ELF-1 (cell line): ENCODE measurements at places on chromosomes 13 and 19.
A peak's percentile ranks its signal among the peaks of the same experiment; 100 is the strongest.

DNA sequence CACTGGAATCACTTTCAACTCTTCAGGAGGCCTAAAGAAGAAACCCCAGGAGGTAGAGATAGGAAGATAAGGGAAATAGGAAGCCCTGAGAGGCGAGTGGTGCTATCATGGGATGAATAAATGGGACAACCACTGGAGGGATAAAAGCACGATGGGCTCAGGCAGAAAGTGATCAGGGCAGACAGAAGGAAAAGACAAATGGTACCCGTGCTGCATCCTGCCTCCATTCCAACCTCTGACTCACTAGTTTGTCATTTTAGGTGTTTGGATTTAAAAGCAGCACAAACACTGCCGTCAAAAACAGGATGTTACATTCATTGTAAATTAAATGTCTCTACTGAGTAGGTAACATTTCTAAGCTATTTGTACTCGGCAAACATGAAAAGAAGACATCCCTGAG, 314.3 kb upstream of the HTR2A start:
- DNase-seq = peak; percentile 48

GRCh38 chr13:89684896-89685295, 1662.6 kb upstream of the MIR17HG start:
- DNase-seq = no peak

- DNase-seq = no peak
Measured at GRCh38 chr13:102774591-102775520, 1.3 kb upstream of the TEX30 start.

- no peak for DNase-seq
Measured at GRCh38 chr13:43196750-43197370, 173.5 kb downstream of the DNAJC15 start.

- DNase-seq = peak; percentile 66
Measured at GRCh38 chr13:99980201-99980823, 1.3 kb upstream of the ZIC2 start.

GRCh38 chr13:76293751-76294150, 592.5 kb downstream of the KCTD12 start:
- no peak for DNase-seq

- no peak for DNase-seq
Measured at GRCh38 chr19:34403784-34404108, 453 bp upstream of the PDCD2L start.

DNA sequence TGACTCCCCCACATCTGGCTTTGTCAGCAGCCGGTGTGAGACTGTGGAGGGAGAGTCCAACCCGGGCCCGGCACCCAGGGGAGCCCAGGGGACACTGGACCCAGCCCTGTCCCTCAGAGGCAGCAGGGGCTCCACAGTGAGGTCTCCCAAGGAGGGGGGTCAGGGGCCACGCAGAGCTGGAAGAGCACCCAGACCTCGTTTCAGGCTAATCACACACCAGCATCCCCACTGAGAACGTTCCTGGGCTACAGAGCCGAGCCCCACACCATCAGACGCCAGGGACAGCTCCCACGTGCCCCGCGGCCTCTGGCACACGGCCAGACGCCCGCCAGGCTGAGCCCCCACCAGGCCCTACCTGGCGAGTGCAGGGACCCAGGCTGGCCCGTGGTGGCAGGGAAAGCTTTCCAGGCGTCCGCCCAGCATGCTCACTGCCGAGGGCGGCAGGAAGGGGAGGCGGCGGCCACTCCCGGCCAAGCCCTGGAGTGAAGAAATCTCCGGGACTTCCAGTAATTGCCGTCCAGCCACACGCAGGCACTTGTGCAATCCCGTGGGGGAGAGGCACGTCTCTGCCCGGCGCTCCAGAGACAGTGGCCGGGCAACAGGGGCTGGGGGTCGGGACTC, 19.2 kb downstream of the SBNO2 start:
- DNase-seq = no peak

DNA sequence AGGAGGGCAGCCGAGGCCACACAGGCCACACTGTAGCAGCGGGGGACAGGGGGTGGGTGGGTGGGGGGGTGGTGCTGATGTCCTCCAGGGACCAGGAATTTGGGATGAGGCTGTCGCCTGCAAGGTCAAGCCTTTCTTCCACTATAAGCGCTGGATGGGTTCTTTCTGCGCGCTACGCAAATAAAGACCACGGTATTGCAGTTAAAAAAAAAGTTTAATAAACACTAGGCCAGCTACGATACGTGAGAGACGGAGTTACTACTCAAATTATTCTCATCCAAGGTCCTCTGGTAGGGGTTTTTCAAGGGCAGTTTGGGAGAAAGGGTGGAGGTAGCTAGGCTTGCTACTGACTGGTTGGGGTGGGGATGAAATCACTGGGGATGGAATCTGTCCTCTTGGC, 508 bp upstream of the ZNF44 start:
- DNase-seq = no peak

DNA sequence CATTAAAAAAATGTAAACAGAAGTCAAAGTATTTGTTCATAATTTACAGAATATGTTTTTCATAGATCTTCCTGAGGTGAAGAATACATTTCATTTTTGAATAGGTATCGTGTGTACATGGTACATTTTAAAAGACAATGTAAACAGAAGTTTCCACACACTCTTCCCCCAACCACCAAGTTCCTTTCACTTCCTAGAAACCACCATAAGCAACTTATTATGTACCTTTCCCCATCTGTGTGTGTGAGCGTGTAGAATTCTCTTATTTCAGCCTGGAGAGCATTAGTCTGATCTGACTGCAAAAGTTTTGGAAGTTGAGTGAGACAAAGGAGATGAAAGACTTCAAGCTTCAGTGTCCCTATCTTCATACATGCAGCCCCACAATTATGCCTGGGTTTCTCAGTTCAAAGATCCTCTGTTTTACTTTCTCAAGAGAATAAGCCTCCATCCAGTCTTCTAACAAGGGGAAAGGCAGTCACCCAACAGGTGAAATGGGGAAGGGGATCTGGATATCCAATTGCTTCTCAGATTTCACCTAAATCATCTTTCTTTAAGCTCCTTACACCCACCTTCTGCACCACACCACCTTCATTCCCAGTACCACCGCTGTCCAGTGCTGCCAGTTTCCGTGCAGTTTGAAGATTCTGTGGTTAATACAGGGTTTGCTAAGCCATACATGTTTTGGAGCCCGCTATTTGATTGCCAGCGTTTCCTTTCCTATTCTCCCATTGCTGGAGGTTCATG, 2.1 kb downstream of the TEX30 start:
- no peak for DNase-seq

- peak; percentile 93 for DNase-seq
Measured at GRCh38 chr19:47446534-47447469, 24.9 kb downstream of the SLC8A2 start.

GRCh38 chr13:110306960-110307766, at the start of the genes COL4A1 and COL4A2:
COL4A1 (minus strand) TSS chr13:110307157; CDS start chr13:110307027, 130 bp downstream.
COL4A2 (plus strand) TSS chr13:110307284; CDS start chr13:110307904, 620 bp downstream.
- DNase-seq = peak; percentile 74

DNA sequence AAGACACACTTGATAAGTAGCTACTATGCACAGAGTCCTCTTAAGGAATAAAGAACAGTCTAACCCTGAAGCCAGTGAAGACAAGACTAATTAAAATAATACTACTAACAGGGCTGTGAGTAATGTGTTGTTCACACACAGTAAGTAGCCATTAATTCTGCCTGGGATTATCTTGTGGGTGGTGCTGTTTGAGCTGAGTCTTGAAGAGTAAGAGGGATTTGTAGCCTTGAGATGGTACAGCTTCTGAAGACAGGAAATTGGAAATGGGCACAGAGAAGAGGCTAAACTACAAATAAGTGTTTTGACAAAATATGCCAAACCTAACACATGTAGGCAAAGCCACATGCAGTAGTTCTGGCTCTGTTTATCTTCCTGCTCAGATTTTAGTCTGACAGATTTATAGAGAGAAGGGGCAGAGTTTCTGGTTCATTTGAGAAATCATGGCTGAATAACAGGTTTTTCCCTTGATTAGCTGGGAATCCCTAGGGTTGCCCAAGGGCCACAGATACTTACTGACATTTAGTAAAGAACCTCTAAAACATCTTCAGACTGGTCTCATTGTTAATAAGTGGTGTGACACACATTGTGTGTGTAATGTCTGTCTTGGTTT, 38.0 kb downstream of the ITGBL1 start:
- DNase-seq = no peak

DNA sequence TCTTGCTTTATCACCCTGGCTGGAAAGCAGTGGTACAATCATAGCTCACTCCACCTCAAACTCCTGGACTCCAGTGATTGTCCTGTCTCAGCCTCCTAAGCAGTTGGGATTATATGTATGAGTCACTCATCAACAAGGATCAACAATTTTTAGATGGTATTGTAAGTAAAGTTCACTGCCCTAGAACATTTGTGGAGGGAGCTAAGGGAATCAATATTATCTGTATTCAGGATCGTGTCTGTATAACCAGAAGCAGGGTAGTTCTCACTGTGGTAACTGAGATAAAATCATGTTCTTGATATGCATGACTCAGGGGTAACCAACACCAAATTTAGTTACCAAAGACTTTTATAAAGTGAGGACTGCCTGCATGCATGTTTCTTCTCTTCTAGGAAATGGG, 27.0 kb downstream of the ZMYM5 start:
- DNase-seq = no peak

- no peak for DNase-seq
Measured at GRCh38 chr13:111948811-111949210, 118.1 kb upstream of the SOX1 start.

GRCh38 chr13:80083081-80083852, 257.7 kb downstream of the SPRY2 start:
- no peak for DNase-seq

- DNase-seq = peak; percentile 39
Measured at GRCh38 chr19:677201-677600, 1.0 kb downstream of the FSTL3 start.

- DNase-seq = no peak
Measured at GRCh38 chr19:39325778-39326665, 5.4 kb upstream of the LRFN1 start.

DNA sequence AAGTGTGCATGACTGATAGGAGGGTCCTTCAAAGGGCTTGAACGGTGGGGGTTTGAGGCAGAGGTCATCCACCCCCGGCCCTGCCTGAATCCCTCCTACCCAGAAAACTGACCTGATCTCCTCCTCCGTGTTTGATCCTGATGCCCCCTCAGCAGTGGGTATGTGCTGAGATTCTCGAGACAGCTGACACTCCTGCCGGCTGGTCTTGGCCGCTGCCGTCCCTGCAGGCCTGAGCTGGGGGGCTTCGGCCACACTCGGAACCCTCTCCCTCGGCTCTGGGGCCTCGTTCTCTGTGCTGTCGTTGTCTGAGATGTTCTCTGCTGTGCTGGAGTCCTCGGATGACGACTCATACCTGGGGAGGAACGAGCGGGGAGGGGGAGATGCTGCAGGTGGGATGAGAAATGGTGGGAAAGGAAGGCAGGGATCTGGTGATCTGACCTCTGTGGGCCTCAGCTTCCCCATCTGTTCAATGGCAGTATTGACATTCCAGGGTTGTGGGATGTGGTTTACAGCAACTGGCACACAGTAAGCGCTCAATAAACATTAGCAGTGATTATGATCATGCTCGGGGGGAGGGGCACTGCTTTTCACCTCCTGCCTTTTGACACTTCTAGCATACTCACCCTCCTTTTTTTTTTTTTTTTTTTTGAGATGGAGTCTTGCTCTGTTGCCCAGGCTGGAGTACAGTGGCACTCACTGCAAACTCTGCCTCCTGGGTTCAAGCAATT, 20.7 kb downstream of the KANK2 start:
- no peak for DNase-seq

GRCh38 chr13:52165411-52165810, 6.0 kb upstream of the NEK3 start:
- no peak for DNase-seq

DNA sequence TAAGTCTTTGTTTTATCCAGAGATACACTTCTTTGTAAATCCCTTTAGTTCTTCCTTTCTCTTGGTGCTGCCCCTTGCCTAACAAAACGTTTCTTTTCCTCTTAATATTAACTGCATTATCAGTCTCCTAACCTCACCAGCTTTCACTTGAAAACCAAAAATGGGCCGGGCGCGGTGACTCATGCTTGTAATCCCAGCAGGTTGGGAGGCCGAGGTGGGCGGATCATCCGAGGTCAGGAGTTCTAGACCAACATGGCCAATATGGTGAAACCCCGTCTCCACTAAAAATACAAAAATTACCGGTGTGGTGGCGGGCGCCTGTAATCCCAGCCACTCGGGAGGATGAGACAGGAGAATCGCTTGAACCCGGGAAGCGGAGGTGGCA, 329.8 kb upstream of the MIR17HG start:
- DNase-seq = no peak

DNA sequence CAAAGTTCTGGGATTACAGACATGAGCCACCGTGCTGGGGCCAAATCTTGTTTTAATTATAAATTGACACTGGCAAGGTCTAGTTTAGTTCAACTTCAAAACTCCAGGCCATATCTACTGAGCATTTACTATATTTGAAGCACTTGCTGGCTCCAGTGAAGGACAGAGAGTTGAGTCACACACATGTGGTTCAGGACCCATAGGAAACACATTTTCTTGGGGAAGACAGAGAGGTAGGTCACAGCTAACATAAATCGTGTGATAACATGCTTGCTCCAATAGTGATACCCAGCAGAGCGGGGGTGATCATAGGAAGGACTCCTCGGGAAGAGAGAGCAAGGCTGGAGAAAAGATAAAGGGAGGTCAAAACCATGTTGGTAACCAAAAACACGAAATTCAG, 170.6 kb upstream of the TSC22D1 start:
- no peak for DNase-seq

- DNase-seq = no peak
Measured at GRCh38 chr13:44895953-44896335, 93.3 kb downstream of the NUFIP1 start.

DNA sequence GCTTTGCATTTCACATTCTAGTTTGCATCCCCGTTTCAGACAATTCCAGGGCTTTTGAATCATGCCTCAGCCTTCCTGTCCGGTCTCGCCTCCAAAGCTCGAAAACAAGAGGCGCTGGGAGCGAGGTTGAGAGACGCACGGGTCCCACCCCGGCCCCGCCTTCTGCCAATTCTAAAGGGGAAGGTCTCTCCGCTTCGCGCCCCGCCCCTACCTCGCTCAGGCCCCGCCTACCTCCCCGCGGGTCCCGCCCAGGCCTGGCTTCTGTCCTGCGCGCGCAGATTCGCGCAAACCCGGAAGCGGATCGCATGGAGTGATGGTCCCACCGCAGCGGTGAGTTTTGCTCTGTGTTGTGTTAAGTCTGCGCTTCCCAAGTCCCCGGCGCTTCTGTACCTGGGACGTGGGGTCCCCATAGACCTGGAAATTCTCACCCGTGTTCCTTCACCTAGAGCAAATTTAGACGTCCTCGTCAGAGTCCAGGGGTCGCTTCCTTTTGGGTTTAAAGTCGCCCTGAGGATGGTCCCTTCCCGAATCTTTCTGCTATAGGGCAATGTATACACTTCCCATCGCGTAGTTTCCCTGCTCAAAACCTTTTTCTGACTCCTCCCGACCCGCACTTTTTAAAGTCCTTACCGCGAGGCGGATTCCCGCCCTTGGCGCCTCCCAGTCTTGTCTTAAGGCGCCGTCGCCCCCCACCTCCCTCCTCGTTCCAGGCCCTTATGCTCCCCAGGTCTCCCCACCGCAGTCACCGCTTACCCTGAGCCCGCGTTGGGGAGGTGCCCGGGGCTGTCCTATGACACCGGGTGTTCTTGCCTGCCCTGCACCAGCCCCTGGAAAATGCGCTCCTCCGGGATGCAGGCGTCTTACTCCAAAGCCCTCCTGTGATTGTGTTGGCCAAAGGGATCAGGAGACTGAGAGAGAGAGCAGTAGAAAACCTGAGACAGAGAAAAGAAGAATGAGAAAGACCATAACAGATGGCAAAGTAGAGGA, at the start of gene ZNF845:
TSS of gene ZNF845 (plus strand) at position 287 of the 987 bp plus-strand sequence. CDS start 7,559 bp downstream, outside the sequence.
- peak; percentile 98 for DNase-seq

- peak; percentile 76 for DNase-seq
Measured at GRCh38 chr13:36323951-36324566, 22.1 kb downstream of the SPART start.

GRCh38 chr13:97001636-97002035, 7.4 kb upstream of the OXGR1 start:
- DNase-seq = no peak

- DNase-seq = peak; percentile 87
Measured at GRCh38 chr19:11142528-11143171, 12.9 kb downstream of the SPC24 start.
